ENCODE measurements at places on chromosomes 1 and 21.

- DNase-seq: no peak
Measured at GRCh38 chr1:205371871-205372660, 15.3 kb upstream of the KLHDC8A start.

GRCh38 chr1:201299968-201300367 is 16.7 kb downstream of the PKP1 start:
- DNase-seq: no peak

DNA sequence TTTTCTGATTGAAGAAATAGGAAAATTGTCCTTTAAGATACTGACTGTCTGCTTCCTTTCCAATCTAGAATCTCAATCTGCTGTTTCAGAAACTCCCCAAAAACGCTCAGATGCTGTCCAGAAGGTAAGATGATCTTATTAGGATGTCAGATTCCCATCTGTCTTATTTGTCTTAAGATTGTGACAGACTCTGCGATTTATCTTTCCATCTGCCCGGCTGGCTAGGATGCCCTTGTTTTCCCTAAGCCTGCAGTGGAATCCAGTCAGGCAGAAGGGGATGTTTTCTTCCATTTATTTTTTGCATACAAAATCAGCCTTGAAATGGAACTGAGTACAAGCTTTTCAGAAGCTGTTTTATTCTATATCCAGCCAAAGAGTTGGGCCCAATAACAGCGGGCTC is 96.5 kb downstream of the FMN2 start:
- DNase-seq: no peak

DNA sequence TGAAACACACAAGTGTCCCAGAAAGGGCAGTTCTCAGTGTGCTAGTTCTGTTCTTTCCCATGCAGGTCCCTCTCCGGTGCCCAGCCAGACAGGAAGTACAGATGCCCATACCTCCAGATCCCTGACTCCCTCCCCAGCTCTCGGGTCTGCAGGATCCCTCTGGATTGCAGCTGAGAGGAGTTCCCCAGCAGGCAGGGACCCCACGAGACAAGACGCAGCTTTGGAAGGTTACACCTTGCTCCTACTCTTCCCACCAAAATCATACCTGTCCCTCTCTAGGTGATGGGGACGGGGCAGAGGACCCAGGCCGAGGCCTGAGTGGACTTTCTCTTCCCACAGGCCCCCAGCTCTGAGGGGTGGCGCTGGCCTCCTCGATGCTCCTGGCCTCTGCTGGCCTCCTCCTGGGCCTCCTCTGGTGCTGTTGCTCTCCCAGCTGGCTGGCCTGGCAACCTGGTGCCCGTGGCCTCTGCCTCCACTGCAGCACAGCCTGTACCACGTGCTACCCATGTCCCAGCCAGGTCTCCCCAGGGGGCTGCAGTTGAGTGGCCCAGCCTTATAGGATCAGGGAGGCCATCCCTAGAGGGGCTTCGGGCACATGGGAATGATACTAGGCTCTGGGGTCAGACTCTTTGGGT is 9.4 kb downstream of the LDLRAD2 start:
- no peak for DNase-seq

DNA sequence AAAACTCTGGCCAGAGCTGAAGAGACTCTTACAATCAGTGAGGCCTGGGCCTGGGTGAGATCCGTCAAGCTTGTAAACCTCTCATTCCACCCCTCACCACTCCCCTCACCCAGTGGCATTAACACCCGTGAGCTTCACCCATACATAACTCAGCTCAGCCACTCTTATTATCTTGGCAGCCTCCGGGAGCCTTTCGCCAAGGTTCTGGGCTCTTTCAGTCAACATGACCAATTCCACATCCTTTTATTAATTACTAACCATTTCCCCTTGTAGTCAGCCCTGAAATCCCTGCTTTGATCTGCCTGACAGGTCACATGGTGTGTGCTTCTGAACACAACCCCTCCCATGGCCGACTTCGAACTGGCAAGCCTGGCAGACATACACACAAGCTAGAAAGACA is 134.8 kb downstream of the SETD4 start:
- DNase-seq: peak; percentile 39

DNA sequence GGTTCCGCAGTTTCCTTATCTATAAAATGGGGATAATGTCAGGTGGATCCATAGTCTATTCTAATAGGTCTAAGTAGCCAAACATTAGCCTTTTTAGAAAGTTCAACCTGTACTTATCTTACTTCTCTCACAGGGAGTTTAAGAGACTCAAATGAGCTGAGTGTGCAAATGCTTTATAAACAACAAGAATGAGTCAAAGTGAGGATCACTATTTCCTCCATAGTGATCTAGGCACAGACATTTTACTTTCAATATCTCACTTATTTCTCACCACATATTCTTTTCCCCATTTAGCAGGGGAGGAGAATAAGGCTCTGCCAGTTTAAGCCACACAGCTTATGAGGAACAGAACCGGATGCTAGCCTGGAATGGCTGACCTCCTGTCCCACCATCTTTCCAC is 92.1 kb upstream of the LMO4 start:
- DNase-seq: no peak

DNA sequence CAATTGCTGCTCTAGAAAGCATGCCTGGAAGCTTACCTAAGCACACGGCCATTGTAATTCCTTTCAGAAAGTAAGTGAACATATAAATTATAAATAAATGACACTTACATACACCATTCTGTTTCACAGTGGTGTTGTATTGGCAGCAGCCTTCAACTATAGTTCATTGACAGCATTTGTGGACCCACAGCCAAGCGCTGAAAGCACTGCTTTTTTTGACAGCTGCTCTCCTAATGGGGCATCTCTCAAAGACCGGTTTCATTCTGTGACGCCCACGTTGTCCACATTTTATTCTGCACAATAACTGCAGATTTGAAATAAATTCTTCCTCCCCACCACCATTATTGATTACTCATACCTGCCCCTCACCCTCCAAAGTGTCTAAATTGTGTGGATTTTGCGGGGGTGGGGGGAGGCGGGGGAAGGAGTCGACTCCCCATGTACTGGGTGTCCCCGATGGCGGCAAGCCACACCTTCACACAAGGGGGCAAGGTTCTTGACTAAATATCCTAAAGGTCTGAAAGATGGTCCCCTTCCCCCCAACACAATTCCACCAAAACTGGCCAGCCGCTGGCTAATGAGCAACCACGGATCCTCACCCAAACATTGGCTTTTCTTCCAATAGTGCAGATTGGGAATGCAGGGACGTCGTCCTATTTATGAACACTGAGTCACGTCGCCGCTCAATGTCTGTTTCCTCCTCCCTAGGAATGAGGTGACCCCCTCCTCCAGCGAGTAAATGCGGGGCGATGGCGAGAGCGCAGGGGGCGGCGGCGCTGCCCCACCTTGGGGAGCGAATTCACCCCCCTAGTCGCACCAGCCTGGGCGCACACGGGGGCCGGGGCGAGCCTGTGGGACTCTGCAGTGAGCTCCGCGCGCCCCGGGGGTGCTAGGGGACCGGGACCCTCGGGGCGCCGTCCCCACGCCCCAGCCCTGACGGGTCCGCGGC is 960 bp downstream of the RCAN1 start:
- DNase-seq: no peak

GRCh38 chr1:98210064-98210463 is 289.2 kb upstream of the DPYD start:
- no peak for DNase-seq

DNA sequence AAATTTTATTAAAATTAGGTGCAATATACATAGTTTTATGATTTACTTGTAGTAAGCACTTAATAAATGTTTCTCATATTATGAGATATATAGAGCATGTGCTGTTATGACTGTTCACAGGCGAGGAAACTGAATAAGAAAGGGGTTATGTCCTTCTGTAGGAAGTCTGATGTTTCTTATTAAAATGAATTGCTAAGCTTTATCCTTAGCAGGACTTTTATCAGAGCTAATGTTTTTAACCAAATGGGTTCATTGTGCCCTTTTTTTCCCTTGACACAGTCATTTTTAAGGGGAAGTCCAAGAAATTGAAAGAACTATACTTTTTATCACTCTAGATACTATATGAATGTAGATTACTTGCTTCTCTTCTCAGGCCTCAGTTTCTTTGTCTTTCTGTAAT is 285.2 kb downstream of the PTPRC start:
- no peak for DNase-seq

DNA sequence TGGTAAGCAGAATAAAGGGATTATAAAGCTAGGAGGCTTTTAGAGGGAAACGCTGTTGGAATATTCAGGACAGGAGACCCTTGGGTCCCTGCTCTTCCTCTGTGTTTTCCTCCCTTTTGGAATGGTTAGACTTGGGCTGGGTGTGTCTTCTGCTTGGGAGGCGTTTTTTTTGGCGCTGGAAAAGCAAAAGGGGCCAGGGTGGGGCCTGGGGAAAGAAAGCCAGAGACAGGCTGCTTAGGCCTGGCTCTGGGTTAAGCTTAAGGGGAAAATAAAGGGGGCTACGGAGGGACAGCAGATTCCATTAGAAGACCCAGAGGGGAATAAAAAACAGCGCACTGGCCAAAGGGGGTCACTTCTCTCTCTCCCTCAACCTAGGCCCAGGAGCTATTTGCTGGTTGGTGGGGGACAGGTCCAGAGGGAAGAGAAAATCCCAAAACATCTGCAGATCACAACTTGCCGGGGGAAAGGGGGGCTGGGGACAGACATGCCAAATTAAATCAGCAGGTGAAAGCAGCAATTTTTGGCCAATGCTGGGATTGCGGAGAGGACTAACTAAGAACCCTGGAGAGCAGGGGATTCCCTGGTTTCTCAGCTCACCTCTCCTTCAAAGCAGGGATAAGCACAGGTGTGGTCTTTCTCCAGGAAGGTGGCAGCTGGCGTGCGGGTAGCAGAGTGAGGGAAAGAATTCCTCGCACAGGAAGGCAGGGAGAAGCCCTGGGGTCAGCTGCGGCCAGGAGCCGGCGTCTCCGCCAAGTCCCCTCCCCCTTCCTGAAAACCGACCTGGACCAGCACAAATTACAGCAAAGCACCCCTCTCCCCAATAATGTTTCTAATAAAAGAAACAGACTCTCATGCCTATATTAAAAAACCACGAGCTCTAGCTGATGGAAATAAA is 82.2 kb upstream of the AK4 start:
- DNase-seq: no peak

DNA sequence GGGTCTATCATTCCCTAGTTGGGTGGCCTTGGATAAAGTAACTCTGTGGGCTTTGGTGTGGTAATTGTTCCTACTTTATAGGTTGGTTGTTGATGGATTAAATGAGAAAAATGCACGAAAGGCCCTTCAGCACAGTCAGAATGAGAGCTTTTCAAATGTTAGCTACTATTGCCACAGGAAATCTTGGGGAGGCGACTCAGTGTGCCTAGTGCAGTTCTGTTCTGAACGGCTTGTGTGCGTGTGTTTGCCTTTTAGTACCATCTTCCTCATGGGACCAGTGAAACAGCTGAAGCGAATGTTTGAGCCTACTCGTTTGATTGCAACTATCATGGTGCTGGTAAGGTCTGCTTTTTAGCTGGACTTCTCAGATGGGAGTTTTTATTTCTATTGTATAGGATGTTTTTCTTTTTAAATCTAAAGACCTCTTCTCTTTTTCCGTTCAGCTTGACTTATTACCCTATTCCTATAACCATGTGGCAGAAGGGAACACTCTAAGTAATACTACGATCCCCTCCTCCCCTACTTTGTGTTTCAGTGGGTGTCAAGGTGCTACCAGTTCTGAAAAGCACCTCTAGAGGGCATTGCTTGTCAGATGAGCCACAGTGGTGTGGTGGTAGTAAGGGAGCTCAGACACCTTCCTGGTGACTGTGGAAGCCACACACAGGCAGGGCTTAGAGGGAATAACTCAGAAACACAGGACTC is 9.2 kb downstream of the SFT2D2 start:
- DNase-seq: no peak

GRCh38 chr1:164576291-164577271 is 17.6 kb downstream of the PBX1 start:
- no peak for DNase-seq

GRCh38 chr1:165960881-165961280 is 133.5 kb downstream of the UCK2 start:
- DNase-seq: no peak

DNA sequence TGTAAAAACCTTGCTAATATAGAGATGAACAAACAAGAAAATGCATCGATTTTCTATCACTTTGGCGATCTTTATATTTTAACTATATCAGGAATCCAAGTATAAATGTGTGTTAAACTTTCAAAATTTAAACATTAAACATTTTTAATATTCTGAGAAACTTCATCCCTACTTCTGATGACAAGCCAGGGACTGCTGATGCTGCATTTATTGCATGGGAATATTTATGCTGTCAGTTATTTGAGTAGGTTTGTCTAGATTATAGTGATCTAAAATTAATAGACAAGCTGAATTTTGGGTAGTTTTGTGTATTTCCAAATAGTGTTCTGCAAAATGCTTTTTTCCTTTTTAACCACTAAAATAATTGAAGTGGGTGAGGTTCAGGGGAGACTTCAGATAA is 175.3 kb downstream of the LEPR start:
- no peak for DNase-seq

DNA sequence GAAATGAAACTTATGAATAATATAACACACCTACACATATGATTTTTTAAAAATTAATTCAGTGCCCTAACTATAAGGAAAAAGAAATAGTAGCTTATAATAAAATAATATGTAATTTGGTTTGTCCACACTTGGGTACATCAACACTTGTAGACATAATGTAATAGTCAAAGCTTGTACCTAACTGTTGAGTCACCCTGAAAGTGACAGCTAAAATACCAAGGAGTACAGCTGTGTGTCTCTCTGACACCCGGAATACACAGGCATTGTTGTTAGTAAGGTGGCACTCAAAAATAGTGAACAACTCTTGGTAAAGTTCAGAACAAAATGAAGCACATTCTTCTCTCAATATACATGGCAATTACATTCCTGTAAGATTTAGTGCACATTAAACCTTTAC is 243.4 kb downstream of the TRABD2B start:
- DNase-seq: no peak

GRCh38 chr1:67588178-67588855 is 96.7 kb upstream of the GADD45A start:
- DNase-seq: peak; percentile 47

DNA sequence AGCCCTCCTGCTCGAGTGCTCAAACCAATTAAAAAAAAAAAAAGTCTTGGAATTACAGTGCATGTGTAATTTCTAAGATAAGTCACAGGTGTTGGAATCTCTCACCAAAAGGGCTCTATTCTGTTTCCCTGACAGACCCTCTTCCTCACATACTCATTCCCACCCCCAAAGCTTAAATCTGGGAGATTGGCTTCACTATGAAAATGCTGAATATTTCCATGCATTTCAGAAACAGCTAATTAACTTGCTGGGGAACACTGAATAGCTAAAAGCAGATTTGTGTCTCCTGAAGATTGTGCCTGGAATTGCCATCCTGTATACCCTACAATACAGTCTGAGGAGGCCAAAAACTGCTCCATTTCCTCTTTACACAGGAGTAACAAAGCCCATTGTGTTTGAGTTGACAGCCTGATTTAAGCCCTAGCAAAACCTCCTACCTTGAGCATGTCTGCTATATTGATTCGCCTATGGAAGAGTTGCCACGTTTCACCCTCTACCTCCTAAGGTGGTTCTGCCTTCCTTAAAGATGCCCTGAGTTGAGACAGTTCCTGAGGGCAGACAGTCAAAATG is 1.4 kb upstream of the PIK3R3 start:
- DNase-seq: no peak

- DNase-seq: no peak
Measured at GRCh38 chr1:102282955-102283354, 286.2 kb upstream of the OLFM3 start.

Measured in hematopoietic multipotent progenitor cell (in vitro differentiated cells).